ENCODE measurements at places on chromosomes 6 and 20.

GRCh38 chr6:150753371-150754064 lies 112.0 kb upstream of the MTHFD1L start:
- no peak for DNase-seq

DNA sequence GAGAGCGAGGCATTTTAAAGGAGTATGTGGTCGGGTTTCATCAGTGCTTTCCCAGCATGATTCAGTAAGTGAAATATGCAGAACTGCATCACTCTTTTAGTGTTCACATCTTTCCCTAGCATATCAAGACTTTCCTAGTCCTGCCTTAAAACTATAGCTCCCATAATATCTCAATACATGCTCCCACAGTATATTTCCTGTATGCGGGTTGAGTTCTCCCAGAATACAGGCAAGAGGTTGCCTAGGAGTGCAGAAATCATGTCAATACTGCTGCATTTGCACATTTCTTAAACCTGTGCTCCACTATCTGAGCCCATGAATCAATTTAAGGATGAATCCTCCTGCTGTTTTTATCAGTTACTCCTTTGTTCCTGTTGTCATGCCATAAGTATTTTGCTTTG lies 386.6 kb upstream of the SLC35B3 start:
- no peak for DNase-seq

DNA sequence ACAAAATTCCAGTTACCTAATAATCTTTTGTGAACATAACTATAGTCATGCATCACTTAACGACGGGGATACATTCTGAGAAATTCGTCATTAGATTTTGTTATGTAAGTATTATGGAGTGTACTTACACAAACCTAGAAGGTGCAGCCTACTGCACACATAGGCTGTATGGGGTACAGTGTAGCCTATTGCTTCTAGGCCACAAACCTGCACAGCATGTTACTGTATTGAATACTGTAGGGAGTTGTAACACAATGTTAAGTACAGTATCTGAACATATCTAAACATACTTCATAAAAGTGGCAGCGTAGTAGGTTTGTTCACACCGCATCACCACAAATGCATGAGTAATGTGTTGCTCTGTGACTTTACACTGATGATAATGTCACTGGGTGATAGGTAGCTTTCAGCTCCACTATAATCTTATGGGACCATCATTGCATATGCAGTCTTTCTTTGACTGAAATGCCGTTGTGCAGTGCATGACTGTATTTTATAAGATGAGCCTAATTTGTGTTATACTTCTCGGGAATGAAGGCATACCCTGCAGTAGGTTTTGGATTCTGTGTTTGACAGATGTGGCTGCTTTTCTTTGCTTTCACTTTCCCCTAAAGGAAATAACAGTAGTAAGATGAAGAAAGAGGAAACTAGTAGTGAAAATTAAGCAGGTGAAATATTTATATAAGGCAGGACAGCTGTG lies 365.6 kb downstream of the FARS2 start:
- DNase-seq: no peak

DNA sequence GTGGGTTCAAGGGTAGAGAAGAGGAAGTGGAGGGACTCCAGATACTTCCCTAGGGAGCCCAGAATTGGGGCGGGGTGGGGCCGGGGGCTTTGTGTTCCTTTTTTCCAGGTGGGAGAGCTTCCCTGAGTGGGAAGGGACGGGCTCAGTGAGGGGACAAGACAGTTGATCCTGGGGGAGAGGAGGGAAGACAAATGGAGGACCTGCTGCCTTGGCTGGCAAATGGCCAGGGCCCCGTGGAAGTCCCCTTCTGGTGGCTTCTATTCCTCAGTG lies 2.6 kb downstream of the CTSZ start:
- DNase-seq: no peak

GRCh38 chr6:12048609-12049008 lies 36.5 kb downstream of the HIVEP1 start:
- no peak for DNase-seq

GRCh38 chr20:38883981-38884733 lies 42.1 kb upstream of the FAM83D start:
- no peak for DNase-seq

DNA sequence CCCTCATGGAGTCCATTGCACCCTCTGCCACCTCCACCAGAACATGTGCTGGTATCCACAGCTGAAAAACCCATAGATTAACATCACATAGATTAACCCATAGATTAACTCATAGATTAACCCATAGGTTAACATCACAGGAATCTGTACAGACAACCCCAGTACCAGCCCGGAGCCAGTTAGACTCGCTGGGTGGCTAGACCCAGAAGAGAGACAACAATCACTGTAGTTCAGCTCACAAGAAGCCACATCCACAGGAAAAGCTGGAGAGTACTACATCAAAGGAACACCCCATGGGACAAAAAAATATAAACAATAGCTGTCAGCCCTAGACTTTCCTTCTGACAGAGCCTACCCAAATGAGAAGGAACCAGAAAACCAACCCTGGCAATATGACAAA lies 25.1 kb downstream of the SERPINB9 start:
- DNase-seq: no peak

DNA sequence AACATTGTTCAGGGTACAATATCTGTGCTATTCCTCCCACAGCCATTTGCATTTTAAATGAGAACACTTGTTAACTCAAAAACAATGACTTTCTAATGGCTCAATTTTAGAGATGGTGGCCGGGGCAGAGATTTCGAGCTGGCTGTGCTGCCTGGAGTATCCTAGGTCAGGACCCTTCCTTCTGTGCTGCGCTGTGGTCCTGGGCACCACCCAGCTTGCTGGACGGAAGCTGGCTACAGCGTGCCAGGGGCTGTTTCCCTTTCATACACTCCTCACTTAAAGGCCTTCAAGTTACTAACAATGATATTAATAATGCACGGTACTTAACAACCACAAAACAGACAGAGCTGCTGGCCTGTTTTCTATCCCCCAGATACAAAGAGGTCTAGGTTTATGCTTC lies 194.4 kb upstream of the CST7 start:
- DNase-seq: no peak

DNA sequence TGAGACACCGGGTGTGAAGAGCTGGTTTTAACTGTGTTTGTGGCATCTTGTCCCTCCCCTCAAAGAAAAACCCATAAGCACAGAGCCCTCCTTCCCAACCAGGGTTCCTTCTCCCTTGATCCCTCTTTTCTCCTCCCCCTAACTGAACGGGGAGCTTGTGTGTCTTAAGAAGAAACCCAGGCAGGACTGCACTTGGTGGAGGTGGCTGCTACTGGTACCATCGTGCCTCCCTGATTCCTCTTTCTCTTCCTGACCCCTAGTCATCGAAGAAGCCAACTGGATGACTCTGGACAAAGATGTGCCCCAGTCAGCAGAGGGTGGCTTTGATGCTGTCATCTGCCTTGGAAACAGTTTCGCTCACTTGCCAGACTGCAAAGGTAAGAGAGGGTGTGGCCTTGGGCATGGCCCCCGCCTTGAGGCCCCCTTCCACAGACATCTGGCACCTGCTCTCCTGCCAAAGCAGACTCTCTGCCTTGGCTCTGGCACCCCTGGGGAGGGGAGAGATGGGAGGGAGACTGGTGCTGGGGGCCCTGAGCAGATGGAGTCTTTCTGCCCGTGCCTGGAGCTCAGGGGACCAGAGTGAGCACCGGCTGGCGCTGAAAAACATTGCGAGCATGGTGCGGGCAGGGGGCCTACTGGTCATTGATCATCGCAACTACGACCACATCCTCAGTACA lies 2.1 kb downstream of the GNMT start:
- DNase-seq: no peak

DNA sequence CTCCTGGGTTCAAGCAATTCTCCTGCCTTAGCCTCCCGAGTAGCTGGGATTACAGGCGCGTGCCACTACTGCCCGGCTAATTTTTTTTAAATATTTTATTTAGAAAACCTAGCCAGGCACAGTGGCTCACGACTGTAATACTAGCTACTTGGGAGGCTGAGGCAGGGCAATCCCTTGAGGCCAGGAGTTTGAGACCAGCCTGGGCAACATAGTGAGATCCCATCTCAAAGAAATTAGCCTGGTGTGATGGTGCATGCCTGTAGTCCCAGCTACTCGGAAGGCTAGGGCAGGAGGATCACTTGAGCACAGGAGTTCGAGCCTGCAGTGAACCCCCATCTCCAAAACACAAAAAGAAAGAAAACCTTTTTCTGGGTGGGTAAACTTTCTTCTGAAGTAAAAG lies 2.4 kb downstream of the SLC44A4 start:
- DNase-seq: no peak

GRCh38 chr6:90271831-90272230 lies 24.8 kb downstream of the BACH2 start:
- no peak for DNase-seq

- peak; percentile 52 for DNase-seq
Measured at GRCh38 chr20:62617711-62618483, 24.4 kb upstream of the SLCO4A1 start.

DNA sequence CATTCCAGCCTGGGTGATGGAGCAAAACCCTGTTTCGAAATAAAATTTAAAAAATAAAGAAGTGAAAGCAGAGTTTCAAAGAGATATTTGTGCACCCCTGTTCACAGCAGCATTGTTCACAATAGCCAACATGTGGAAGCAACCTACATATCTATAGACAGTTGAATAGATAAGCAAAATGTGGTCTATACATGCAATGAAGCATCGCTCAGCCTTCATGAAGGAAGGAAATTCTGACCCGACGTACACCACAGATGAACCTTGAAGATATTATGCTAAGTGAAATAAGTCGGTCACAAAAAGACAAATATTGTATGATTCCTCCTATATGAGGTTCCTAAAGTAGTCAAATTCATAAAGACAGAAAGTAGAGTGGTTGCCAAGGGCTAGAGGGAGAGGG lies 6.5 kb upstream of the NCOA6 start:
- no peak for DNase-seq

- no peak for DNase-seq
Measured at GRCh38 chr6:87723170-87724078, 21.4 kb upstream of the AKIRIN2 start.

DNA sequence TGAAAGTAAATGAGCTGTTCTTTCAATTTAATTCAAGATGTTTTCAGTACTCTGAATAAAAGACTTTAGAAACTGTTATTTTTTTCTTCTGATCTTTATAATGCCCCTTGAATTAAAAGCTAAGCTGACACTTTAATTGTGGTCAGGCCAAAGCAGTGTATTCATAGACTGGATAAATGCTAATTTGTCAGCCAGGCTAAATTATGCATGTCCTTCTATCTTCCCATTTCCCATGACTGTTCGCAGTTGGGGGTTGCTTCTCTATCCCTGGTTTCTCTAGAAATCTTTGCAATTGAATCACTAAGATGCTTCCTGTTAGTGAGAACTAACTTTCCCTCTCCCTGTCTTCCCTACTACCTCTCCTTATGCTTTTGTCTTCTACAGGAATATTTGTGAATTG lies 396.2 kb downstream of the RFPL4B start:
- no peak for DNase-seq

DNA sequence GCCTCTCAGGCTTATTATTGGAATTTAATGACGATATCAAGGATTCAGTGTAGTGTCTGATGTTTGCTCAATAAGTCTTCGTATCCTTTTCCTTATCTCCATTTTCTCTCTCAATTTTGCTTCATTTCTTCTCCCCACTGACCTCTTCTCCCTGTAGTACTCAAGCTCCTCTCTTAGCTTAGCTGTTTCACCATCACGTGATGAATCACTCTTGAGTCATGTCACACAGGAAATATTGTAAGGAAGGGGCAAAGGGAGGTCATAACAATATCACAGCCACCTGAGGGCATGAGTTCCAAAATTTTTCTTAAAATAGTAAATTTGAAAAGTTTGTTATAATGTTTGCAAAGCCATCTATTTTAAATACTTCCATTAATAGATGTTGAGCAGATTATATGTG lies 392.2 kb upstream of the MARCKS start:
- DNase-seq: no peak

DNA sequence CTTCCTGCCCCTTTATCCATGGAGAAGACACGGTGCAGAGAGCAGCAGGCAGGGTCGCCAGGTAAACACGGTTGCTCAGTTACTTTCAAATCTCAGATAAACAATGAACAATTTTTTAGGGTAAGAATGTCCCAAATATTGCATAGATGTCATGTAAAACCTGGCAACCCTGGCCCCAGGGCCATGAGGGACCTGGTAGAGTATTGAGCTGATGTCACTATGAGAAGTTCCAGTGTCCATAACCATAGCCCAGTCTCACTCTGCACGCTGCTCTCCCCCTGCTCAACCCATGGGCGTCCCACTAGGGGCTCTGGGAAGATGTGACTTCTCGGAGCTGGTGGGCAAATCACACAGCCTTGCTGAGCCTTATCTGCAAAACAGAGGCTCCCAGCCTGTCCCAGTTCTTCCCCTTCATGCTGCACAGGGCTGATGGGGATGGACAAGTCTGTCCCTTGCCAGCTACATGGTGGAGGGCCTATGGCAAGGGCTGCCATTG lies 71.3 kb upstream of the TOP1 start:
- DNase-seq: no peak

DNA sequence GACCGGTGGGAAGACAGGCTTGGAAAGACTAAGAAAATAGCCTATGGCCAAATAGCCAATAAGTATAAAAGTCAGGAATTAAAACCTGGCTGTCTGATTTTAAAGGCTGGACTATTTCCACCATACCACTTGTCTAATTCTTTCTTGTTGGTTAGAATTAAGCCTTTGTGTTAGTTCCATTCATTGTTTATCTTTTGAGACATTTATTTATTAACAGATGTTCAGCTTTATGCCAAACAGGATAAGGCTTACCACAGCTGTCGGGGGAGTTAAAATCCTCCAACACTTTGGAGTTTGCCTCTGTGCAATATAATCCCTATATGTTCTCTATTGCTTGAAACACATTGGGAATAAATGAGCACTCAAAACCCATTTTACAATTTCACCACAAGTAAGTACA lies 208.3 kb downstream of the TMEM200A start:
- no peak for DNase-seq

DNA sequence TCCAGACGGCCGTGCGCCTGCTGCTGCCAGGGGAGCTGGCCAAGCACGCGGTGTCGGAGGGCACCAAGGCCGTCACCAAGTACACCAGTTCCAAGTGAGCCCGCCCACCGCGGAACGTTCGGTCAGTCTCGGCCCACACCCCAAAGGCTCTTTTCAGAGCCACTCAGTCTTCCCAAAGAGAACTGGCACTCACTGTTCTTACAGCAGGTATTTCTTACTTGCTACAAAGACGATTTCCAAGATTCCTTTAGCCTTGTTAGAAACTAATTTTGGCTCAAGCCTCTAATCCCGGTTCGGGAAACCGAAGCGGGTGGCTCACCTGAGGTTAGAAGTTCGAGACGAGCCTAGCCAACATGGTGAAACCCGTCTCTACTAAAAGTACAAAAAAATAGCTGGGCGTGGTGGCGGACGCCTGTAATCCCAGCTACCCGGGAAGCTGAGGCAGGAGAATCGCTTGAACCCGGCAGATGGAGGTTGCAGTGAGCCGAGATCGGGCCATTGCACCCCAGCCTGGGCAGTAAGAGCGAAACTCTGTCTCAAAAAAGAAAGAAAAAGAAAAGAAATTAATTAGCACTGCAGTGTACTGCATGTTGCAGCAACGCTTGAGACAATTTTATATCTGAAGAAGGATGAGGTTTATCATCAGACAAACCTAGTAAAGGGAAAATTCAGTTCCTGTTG lies 73.1 kb downstream of the OR2B2 start:
- no peak for DNase-seq

Measured in stimulated activated CD4-positive, alpha-beta T cell treated with anti-CD3 and anti-CD28 coated beads, Interleukin-15, amount 100 ng/mL, for 48 hours (primary cell).